Renal cortex interstitium (tissue), 15 donors: ENCODE measurements at places on chromosomes 5 and 9.
A peak's percentile ranks its signal among the peaks of the same experiment; 100 is the strongest.

GRCh38 chr5:107483231-107484024 lies 187.3 kb downstream of the EFNA5 start:
- DNase-seq = peak; percentile 69

DNA sequence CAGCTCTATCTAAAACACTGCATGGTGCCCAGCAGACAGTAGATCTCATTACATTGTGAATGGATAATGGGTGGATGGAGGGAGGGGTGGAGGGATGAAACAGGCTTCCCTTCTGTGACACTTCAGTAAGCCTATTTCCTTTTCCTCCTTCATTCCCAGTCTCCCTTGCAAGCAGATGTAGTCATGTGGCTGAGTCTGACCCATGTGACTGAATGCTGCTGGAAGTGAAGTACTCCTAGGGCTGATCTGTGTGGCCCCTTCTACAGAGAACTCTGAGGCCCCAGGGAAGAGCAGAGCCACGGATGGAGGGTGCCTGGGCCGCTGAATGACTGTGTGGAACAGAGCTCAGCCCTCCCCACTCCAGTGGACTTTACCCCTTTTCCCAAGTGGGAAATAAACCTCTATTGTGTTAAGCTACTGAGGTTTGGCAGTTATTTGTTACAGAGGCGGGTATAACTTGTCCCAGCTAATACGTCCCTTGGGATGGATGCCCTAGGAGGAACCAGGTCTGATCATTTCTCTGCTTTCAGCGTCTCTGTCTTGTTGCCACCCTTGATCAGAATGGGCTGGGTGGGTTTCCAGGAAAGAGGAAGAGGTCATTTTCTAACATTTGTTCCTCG lies 176.1 kb upstream of the MVB12B start:
- DNase-seq = no peak

DNA sequence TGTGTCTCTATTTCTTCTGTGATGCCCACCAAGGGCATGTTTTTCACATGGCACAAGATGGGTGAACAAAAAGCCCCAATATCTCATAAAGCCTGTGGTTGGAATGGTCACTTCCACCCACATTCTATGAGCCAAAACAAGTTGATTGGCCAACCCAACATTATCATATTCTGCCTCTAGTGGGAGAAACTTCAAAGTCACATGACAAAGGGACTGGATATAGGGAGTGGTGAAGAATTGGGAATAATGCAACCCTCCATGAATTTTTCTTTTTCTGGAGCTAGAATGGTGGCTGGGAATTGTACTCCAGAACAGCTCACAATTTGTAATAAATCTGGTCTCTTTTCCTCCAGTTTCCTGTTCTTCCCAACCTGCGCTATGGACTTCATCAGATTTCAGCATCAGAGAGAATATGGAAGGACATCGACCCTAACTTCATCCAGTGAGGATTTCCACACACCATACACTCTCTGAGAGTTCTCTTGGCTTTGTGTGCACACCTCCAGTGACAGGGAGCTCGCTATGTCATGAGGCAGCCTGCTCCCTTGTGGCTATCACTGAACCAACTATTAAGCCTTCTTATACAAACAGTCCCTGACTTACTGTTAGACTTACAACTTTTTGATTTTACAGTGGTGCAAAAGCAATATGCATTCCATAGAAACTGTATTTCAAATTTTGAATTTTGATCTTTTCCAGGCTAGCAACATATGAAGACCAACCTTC lies 12.0 kb upstream of the B4GALT1 start:
- no peak for DNase-seq

DNA sequence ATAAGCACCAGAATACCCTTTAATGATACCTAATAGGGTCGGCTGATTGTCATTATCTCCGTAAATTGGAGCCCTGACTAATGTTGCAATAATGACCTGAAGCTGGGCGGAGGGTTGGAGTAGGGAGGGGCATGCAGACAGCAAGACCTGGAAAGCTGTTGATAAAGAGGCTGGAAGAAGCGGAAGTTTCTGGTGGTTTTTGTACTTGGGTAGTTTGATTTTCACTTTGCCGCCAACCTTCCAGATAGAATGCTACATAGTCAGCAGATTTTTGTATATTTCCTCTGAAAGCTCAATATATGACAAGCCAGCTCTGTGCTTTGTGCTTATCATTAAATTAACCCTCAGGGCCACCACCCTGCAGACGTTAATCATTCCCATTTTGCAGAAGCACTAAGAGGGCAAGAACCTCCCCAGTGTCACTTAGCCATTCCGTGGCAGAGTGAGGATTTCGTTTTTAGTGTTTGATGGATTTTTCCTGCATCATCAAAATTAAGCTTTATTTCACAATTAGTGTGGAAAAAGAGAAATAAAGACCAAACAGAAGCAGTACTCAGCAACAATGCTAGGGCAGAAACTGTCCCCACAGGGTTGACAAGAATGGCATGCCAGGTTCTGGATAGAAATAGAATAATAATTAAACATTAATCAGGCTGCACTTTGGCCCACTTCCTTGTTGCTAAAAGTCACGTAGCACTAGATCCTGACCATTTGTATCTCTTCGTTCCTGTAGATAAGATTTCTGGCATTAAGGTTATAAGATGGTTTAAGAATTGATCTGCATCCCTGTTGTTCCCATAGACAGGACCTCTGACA lies 34.7 kb downstream of the DIRAS2 start:
- no peak for DNase-seq

GRCh38 chr5:69492923-69493395 lies 369 bp downstream of the OCLN start:
- peak; percentile 29 for DNase-seq

GRCh38 chr5:111782216-111782615 lies 25.2 kb upstream of the NREP start:
- DNase-seq = no peak

- no peak for DNase-seq
Observed at GRCh38 chr9:94818178-94818541, 91.7 kb downstream of the AOPEP start.

GRCh38 chr5:96344678-96345577 lies 88.1 kb downstream of the PCSK1 start:
- DNase-seq = no peak
